Hematopoietic multipotent progenitor cell (in vitro differentiated cells): ENCODE measurements at places on chromosomes 6 and 20. TPM values are rescaled to one million over a fixed set of nuclear protein-coding genes. Genes with fewer than 3 reads are reported as not detected.

The GSTA2 gene
- total RNA-seq = not detected

- no peak for DNase-seq
These were observed 44.6 kb upstream of the ASCC3 start for GRCh38 chr6:100925749-100926148.

The WFDC2 gene
- total RNA-seq = not detected

DNA sequence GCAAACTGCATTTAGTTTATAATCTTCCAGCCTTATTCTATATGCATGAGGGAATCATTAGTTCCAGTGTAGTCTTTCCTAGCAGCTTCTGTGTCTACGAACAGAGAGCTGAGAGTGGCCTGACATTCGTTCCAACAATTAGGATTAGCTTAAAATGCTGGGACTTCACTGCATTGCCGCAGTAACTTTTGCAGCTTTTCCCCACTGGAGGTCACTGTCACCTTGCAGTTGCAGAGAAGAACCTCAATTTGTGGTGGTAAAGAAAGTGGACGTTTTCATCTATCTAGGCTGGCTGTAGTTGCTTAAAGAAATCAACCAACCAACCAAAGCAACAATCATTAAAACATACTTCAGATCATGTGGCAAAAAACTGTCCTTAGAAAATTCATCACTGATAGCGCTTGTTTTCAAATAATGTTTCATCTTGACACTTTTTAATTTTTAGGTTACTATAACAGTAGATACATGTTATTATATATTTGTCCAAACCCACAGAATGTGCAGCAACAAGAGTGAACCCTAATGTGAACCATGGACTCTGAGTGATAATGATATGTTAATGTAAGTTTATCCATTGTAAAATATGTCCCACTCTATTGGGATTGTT, 12.2 kb downstream of the MYLK4 start:
- peak; percentile 29 for DNase-seq

DNA sequence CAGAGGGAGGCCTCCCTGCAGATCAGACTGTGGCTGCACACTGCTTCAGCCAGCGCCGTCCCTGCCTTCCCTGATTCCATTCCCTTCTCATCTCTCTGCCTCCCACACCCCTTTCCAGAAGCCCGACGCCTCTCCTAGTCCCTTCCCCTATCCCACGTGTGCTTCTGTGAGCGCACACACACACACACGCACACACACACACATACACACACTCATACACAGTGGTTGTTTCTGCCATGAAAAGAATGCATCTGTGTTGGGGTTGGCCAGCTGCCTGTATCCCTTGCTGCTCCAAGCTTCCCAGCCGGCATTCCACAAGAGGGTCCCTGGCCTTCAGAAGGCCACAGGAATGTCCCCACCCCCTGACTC, 51.7 kb downstream of the MOCS1 start:
- no peak for DNase-seq
